Ascending aorta (tissue), 2 donors: ENCODE measurements at places on chromosomes 1 and 21.

DNA sequence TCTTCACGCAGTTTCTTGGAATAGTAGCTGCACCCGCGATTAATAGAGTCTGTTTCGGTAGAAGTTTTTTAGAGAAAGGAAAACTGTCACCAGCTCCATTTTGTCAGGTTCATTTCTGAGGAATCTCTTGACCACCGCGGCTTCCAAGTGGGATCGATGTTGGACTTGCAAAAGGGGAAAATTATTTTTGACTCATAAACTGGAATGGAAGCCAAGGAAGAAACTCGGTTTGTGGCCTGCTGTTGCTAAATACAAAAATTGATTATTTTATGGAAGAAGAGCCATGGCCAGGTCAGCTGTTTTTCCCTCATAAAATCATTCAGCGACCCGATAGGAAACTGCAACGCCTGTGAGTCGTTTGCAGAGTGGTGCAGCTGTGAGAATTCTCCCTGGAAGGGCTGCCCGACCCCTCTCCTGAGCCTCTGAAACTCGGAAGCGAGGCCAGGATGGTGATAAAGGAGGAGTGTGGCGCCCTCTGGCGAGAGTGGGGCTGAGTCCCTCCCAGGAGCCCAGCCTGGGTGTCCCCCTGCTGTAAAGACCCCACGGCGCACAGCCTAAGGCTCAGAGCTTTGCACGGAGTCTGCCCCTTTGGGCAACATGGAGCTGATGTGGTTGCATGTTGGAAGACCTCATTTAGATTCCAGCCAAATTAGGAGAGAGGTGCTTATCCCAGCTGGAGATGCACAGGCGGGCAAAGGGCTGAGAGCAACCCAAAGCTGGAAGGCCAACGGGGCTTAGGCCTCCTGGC, 83.6 kb upstream of the SLC25A33 start:
- DNase-seq: no peak

DNA sequence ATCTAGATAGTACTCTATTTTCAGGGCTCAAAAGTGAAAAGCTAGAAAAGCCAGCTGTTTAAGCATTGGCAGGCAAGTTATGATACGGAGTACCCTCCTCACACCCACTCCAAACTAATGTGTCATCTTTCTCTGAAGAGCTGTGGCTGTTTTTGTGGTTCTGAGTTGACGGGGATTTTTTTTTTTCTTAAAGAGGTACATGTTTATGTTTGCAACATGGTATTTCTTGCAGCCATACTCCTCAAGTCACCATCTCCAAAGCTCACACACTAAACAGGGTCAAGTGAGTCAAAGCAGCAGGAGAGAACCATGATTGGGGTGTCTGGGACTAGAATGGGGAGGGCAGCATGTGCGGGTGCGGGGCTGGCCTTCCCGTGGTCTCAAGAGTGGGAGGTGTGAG, 347.2 kb downstream of the DISC1 start:
- DNase-seq: no peak

DNA sequence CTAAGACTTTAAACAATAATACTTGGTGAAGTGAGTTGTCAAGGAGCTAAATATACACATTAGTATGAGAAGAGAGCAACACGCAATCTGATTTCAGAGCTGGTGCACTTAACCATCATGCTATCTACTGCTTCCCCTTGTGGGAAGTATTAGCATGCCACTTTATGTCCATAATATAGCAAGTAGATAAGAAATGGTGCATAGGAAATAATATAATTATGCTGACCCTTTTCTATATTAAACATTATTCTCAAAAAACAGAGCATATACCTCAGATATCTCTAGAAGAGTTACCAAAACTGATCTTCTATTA, 63.4 kb downstream of the MAGI3 start:
- no peak for DNase-seq

- DNase-seq: peak; percentile 21
These were observed 295.3 kb downstream of the PTPRU start for GRCh38 chr1:29531596-29531995.

DNA sequence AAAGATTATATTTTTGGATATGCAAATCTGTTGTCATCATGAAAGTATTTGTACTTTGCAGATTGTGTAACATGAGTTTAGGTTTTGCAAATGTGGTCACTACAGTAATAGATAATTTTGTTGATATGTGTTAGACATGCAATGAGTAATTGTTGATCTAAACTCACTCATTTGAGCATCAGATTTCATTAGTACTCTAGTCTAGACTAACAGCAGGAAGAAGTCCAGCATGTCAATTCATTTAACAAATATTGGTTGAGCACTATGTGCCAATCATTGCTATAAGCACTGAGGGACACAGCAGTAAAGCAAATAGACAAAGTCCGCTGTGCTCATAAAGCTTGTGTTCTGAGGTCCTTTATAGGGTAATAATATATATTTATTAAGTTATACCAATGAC, 350.0 kb downstream of the USP25 start:
- no peak for DNase-seq

DNA sequence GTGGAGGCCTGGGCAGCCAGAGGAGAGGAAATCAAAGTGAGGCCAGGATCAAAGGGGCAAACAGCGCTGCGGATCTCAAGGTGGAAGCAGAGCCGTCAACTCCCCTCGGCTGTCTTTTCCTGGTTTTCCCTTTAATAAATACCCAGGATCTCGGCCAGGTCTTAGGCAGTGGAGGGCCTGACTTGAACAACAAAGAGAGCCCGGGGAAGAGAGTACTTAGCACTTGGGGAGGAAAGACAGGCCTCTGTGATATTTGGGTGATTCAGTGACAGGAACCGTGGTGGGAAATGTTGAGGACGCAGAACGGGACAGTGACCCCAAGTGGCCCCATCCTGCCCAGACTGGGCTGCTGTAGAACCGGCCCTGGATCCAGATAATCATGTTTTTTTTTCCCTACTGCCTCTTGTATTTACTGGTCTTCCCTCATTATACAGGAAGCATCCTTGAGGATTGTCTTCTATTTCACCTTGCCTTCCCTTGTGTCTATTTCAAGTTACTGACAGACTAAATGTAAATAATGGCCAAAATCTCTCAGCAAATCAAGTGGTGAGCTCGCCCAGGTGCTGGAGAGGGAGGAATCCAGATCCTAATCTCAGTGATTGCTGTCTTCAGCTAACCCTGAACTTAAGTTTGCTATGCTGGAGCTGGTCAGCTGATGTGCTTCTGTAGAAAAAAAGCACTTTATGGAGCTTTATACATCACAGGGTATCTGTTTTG, 2.8 kb upstream of the MIXL1 start:
- no peak for DNase-seq

DNA sequence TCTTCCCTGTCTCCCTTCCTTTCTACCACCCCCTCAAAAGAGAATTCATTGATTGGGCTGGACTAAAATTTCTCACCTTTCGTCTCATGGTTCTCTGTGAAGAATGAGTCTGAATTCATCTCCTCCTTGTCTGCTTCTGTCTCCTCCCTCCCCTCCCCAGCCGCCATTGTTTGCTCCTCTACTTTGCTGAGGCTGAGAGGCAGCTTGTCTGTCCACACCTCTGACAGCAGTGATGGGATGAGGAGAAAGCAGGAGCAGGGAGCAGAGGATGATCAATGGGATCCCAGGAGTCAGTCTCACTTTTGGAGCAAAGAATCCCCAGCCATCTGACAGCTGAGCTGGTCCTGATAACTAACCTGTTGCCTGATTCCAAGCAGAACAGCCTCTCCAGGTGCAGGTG, 2.5 kb downstream of the ILDR2 start:
- DNase-seq: no peak

DNA sequence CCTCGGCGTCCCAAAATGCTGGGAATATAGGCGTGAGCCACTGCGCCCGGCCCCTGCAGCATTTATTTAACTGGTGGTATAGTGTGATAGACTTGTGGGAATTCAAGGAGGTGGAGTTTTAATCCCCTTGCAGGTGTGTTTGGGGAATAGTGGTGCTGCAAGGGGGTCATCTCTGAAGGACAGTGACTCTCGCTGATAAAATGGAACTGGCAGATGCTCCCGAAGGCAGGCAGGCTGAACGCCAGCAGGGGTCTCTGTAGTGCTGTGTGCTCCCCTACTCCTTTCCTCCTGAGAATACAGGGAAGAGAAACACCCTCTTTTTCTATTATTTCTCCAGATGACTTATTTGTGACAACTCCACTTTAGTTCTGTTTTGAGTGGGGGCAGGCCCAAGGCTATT, 4.0 kb downstream of the OSCP1 start:
- no peak for DNase-seq

GRCh38 chr1:236484310-236484971, 39.3 kb upstream of the LGALS8 start:
- no peak for DNase-seq

- no peak for DNase-seq
These were observed 696.1 kb downstream of the MATN1 start for GRCh38 chr1:30027247-30027646.

DNA sequence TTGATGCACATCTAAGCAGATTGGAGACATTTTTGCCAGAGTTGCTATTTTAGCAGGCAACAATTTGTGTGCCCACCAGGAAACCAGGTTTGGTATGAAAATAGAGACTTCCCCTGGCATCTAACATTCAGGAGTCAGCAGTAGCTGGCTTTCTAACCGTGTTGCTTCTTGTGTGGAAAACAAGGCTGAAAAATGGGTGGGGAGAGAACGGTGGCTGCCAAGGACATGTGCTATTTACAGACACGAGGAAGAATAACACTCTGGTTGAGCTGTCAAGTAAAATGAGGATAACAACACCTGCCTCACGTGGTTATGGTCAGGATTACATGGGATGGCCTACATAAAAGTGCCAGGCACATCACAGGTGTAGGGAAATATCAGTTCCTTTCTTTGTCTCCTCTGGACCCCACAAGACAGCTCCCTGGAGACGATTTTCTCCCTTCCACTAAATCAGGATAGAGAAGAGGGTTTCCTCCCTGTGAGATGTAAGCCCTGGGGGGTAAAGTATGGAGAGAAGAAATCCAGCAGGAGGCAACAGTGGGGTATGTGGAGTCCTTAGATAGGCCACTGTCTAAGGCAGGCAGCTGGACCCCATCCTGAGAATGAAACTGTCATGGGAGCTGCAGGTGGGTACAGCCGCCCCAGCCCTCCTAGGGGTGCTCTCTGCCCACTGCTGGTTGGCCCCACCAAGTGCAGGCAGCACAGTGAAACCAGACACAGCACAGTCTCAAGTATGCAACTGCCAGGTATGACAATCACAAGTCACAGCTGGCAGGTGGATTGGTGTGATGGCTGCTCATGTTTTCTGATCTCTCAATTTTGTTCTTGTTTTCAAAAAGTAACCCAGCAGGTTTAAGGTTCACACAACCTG, 80.3 kb downstream of the TENT5C start:
- DNase-seq: no peak

- DNase-seq: no peak
These were observed 371.9 kb downstream of the RGS7 start for GRCh38 chr1:240985081-240985480.

DNA sequence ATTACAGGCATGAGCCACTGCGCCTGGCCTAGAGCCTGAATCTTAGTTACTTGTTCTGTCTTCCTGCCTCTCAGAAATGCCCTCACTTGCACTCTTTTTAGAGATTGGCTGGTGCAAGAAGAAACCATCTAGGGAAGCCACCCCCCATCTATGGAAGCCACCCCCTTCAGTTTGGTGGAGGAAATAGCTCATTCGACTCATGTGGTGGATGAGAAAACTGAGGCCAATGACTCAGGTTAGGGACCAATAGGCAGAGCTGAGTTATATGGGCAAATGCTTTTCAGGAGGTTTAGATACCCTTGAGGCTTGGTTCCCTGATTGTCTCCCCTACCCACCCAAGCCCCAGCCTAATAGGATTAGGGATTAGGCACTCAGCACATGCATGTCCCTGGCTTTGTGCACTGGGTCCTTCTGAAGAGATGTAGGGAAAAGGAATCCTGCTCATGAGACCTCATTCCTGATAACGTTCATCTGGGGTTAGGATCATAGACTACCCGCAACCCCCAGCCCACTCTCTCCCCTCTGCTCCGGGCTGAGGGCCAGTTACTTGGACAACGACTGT, 77.1 kb downstream of the PAX7 start:
- no peak for DNase-seq

- DNase-seq: peak; percentile 85
These were observed 196.8 kb upstream of the LMO4 start for GRCh38 chr1:87131809-87132283.

DNA sequence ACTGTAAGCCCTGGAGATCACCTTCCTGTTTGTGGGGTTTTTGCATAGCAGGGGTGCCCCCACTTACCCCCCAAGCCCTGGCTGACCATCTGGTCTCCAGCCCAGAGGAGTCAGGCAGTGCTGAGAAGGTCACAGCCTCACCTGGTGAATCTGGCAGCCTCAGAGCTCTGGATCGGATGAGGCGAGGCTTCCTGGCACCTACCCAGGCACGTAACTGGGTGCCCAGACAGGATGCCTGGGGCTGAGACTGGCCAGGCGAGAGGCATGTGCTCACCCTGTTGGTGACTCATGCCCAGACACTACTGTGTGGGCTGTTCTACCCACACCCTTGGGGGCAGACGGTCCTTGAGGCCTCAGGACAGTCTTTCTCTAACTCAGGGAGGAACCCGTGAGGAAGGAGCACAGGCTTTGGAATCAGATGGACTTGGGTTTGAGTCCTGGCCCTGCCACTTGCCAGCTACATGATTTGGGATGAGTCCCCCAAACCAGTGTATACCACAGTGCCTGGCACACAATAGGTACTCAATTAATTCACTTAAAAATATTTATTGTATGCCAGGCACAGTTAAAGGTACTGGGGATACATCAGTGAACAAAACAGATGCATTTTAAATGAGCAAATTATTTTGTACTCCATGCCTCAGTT, 15.1 kb upstream of the PADI3 start:
- peak; percentile 30 for DNase-seq

DNA sequence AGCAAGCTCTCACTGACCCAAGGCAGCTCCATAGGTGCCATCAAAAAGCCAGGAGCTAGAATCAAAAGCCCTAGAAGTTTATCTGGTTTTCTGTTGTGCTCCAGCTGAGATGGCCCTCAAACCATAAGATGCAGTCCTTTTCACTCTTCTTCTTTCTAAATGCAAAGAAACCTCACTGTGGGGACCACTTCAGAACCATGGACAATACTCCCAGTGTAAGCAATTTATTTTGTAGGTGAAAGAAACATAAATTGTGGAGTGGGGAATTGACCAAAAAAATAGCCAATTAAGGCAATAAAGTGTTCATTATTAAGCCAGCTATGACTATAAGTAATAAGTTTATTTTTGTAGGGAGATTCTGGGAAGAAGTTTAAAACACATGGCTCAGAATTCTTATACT, 1399.9 kb downstream of the PLA2G4A start:
- DNase-seq: no peak

DNA sequence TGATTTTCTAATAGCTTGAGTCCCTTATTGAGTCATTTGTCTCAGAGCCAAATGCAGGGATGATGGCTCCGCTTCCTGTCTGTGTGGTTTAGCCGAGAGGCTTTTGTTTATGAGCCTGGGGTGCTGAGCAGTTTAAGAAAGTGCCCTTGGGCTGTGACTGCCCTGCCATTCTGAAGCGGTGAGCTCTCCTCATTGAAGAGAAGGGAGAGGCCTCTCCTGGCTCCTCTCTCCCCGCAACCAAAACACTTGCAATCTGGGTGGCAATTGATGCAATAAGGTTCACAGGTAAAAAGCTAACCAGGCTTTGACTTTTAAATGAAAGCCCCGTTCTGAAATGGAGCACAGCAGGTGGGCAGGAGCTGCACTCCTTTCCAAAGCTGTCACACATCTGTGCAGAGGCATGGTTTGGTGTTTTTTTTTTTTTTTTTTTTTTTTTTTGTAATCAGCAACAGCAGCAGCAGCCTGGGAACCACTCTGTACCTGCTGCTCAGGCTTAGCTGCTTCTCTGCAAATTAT, 403.7 kb downstream of the SIPA1L2 start:
- DNase-seq: no peak
